Neural crest cell (in vitro differentiated cells): ENCODE measurements at places on chromosomes 3 and 15. TPM values are rescaled to one million over a fixed set of nuclear protein-coding genes. Genes with fewer than 3 reads are reported as not detected.

CFAP100 gene
- total RNA-seq = 1.1 and 1.7 TPM in 2 replicates

IMPDH2 gene
- 259 and 261 TPM in 2 replicates for total RNA-seq

DNA sequence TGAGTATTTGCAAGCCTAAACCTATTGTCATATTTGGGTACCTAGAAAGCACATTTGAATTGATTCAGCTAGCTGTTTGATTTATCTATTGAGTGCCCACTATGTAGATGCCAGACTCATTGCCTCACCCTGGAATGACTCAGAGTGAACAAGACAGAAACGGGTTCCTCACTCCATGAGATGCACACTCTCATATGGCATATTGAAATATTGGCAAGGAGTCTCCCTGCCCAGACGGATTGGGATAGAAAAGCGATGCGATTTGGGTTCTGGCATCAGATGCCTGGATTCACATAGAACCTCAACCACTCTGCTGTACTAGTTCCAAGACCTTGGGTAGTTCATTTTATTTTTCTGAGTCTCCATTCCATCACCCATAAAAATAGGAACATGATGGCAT lies 22.5 kb downstream of the LRRN1 start:
- DNase-seq = no peak

DNA sequence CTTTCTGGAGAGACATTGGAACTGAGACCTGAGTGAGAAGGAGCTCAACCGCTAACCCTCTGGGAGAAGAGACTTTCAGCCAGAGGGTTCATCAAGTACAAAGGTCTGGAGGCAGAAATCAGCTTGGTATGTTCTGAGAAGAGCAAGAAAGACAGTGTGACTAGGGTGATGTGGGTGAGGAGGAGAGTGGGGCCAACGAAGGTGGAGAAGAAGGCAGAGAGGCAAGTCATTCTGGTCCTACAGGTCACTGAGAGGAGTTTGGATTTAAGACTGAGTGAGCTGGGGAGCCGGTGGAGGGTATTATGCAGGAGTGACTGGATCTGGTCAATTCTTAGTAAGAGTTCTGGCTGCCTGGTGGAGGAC lies 12.2 kb downstream of the XIRP1 start:
- DNase-seq = no peak

DNA sequence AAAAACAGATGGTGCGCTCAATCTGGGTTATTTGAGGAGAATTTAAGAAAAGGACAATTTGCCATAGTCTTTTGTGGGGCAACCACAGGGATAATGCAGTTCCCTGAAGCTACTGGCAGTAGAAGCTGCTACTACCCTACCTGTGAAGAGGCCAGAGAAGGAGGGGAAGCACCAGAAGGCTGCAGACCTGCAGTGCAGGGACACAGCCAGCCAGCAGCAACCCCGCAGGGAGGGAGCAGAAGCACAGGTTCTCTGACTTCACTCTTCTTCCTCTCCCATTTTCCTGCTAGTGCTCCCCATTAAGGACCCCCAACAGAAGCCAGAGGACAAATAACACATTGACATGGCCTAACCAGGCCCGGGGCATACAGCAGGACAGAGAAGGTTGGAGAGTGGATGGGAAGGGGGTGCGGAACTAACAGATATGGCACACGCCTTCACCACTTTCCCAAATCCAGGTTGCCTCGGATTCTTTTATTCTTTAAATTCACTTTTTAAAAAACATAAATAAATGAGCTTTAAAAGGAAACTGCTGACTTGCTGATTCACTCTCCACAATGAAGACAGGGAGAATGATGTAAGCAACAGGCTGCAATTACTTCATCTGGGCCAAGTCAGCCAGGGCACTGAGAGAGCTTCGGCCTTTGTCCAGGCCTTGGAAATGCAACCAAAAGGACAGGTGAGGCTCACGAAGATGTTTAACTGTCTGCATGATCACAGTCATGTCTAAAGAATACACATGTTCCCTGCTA lies 30.1 kb downstream of the POPDC2 start:
- no peak for DNase-seq

DNA sequence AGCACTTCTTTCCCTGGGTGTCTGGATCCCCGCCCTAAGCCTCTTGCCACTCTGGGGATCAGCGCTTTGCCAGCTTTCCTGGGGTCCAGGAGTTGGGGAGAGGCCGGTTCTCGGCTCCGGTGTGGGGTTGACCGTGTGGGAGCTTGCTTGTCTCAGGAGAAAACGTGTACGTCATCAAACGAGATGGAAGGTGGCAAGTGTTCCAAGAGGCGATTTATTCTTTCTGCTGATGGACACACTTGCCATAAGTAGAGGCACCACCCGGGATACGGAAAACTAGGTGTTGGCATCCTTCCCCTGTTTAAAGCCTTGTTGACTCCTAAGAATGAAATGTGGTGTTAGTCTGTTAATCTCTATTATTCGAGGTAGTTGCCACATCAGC lies 295 bp downstream of the ZWILCH start:
- no peak for DNase-seq

- DNase-seq = no peak
Observed at GRCh38 chr3:141368925-141369794, 856 bp downstream of the ZBTB38 start.

GRCh38 chr3:194250098-194251002 lies 100.8 kb downstream of the CPN2 start:
- no peak for DNase-seq

DNA sequence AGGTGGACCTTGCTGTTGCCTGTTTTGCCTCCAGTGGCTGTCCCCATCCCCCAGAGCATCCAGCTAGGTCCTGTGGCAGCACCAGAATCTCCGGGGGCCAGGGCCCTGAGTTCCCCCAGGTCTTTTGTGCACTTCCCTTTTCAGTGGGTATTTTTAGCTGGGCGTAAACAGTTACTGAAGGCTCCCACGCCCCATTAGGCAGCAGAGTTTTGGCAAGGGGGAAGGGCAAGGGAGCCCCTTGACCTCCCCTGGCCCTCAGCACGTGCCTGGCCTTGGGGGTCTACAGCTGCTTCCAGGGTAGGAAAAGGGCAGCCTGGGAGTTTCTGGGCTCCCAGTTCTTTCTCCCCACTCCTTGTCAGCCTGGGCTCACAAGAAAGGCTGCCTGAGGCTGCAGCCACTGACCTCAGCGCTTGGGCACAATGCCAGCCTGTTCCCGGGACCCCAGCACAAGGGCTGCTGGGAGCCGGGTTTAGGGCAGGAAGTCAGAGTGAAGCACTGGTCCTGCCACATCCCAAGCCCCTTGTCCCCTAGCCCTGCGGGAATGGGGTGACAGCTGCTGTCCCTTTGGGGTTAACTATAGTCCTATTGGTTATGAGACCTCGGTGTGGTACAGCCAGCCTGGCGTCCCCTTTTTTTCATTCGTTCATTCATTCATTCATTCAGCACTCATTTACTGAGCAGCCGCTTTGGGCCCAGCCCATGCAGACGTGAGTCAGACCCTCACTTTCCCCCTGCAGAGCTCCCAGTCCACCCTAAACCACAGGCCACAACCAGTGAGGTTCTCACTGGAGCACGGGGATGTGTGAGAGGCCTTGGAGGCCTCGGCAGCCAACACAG lies 8.4 kb downstream of the CSK start:
- DNase-seq = peak; percentile 33
